Stromal cell of bone marrow (primary cell): ENCODE measurements at places on chromosomes 7 and 10.

- DNase-seq: no peak
Observed at GRCh38 chr7:4017785-4018184, 664.3 kb upstream of the FOXK1 start.

- DNase-seq: no peak
Observed at GRCh38 chr7:1368682-1369571, 90.3 kb downstream of the MICALL2 start.

DNA sequence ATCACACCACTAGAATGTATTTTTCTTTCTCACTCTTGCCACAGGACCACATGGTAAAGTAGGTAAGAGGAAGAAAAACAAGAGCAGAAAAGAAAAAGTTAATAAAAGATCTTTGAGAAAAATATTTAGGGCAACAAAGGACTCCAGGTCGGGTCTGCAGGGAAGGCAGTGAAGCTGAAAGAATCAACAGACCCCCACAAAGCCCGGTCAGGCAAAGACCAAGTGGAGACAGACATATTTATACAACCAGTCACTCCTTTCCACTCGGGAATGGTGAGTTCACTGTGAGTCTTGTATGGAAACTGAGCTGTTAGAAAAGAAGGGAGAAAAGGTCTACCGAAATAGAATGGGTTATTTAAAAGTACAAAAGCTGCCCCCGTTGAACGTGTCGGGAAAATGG lies 28.0 kb downstream of the RSU1 start:
- DNase-seq: no peak

DNA sequence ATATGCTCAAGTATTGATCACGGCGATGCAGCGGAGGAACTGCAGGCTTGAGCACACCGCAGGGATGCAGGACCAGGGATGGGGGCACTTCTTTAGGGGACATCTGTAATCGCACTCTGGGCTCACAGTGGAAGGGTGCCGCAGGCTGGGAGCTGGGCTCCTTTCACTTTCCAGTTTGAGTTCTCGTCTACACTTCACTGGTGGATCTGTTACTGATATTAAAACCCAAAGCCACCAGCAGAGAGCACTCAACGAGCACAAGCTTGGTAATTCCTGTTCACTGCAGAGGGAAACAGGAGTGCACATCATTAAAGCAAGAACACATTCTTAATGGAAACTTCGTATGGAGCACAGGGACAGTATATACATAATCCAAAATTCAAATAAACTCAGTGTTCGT lies 91.3 kb downstream of the PARD3 start:
- peak; percentile 78 for DNase-seq

- no peak for DNase-seq
Observed at GRCh38 chr7:3063016-3063753, 19.5 kb upstream of the CARD11 start.

DNA sequence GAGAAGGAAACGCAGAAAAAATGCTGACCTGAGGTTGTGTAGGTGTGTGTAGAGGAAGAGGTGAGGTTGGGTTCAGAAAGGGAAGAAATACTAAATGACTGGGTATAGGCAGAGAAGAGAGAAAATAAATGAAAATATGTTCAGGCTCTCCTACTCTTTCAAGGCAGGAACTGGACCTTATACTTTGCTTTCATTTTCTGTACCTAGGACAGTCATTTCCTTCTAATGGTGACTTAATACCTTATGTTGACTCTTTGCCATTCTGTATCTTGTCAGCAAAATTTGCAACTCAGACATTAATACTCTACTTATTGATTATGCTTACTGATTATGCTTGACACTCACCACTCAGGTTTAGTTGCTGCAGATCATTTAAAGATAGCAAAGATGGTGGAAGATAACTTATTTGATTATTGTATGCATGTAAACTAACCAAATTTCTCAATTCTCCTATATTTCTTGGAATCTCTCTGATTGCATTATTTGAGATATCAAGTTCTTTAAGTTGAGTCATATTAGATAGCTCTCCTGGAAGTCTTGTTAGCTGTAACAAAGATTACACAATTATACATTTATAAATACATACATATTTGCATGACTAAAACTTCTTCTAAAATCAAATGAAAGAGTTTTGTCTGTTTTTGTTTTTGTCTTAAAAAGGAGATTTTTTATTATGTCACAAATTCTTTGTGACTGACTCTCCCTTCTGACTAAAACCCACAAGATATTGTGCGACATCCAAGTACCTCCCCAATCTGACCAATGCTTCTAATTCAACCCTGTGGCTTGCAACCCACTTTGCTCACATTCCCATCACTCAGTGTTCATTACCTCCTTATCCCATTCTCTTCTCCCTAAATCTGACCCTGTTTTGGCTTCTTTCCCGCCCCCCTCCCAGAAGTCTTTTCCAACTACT lies 20.0 kb downstream of the LRRD1 start:
- peak; percentile 94 for DNase-seq
